GM13977 (cell line): ENCODE measurements at places on chromosomes 5 and 9.

DNA sequence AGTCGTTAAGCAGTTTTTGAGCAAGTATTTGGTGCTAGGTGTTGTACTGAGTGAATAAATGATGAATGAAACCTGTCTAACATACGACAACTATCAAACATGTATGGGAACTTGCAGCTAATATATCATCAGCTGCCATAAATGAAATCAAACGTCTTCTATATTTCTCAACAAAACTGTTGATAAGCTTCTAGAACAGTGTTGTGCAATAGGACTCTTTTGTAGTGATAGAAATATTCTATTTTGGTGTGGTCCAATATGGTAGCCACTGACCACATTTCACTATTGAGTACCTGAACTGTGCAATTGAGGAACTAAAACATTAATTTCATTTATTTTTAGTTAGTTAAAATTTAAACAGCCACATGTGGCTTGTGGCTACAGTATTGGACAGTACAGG lies 16.3 kb upstream of the FYB1 start:
- no peak for DNase-seq

- DNase-seq, result no peak
Observed at GRCh38 chr9:124761710-124762109, 9.4 kb downstream of the NR6A1 start.

GRCh38 chr5:133758641-133759040 lies 146.3 kb upstream of the FSTL4 start:
- no peak for DNase-seq

GRCh38 chr9:137314561-137315560 lies 12.8 kb upstream of the NRARP start:
- DNase-seq, result peak; percentile 37

DNA sequence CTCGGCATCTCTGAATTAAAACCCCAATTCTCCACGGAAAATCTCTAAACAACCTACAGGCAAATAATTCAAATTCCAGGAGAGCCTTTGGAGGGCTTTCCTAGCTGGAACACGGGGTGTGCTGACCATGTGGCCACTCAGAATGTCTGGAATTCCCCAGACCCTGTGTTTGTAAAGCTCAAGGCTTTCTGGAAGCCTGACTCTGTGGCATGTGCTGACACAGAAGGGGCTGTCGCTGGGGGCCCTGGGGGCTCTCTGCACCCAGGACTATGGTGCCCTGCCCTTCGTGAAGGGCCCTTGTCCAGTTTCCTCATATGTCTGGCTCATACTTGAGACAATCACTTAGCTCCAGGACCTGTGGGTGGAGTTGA lies 29.0 kb upstream of the BOD1 start:
- no peak for DNase-seq

- no peak for DNase-seq
Observed at GRCh38 chr9:132756214-132756845, 86.1 kb downstream of the GTF3C4 start.

GRCh38 chr9:4980086-4980727 lies 4.9 kb upstream of the JAK2 start:
- DNase-seq, result no peak
